ENCODE measurements at places on chromosomes 7 and 10.

- DNase-seq = no peak
Observed at GRCh38 chr10:131676800-131677421, 223.9 kb upstream of the PPP2R2D start.

DNA sequence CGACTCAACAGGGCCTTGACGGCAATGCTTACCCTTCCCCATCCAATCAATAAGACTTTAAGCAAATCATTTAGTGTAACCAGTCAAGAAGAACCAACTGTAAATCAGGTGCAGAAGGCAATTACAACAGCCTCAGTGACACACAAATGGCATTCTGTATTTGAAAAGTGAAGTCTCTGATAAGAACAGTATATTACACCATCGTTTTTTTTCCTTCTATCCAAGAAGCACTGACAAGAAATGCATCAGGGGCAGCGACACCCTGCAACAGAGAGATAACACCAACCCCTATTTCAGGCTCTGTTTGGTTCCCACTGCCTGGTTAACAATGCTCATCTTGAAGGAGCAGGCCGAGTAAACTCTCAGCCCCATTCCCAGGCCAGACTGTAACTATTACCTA is 204.0 kb upstream of the AOAH start:
- DNase-seq = no peak

GRCh38 chr10:8790390-8790789 is 735.9 kb downstream of the GATA3 start:
- DNase-seq = no peak

GRCh38 chr10:43408331-43408709 is 666 bp downstream of the HNRNPF start:
- DNase-seq = no peak

GRCh38 chr10:127196282-127197153 is at the start of gene INSYN2A:
Gene INSYN2A, minus strand, starts transcription at chr10:127196591. Its CDS starts 20,196 bp downstream, at chr10:127176395.
- no peak for DNase-seq

DNA sequence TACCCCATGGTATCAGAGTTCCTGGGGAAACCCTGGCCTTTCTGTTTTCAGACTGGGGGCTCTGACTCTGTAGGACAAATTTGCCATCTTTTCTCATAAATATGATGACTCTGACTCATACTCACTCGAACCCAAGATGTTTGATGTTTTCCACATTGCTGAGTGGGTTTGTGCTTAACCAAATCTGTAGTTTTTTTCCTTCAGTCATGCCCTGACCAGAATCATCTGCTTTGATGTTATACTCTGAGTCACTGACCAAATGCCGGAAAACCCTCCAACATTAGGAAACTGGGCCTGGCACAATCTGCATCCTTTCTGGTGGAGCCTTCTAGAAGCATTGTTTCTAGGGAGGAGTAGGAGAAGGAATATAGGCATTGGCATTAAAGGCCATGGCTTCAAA is 118.7 kb downstream of the C10orf105 start:
- DNase-seq = no peak

DNA sequence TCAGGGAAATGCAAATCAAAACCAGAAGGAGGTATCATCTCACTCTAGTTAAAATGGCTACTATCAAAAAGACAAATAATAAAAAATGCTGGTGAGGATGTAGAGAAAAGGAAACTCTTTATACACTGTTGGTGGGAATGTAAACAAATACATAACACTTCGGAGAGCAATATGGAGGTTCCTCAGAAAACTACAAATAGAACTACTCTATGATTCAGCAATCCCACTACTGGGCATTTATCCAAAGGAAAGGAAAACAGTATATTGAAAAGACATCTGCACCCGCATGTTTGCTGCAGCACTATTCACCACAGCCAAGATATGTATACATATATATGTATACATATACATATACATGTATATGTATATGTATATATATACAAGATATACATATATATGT is 94.2 kb downstream of the C10orf90 start:
- no peak for DNase-seq

- no peak for DNase-seq
Observed at GRCh38 chr10:301536-301935, 166.3 kb downstream of the ZMYND11 start.

DNA sequence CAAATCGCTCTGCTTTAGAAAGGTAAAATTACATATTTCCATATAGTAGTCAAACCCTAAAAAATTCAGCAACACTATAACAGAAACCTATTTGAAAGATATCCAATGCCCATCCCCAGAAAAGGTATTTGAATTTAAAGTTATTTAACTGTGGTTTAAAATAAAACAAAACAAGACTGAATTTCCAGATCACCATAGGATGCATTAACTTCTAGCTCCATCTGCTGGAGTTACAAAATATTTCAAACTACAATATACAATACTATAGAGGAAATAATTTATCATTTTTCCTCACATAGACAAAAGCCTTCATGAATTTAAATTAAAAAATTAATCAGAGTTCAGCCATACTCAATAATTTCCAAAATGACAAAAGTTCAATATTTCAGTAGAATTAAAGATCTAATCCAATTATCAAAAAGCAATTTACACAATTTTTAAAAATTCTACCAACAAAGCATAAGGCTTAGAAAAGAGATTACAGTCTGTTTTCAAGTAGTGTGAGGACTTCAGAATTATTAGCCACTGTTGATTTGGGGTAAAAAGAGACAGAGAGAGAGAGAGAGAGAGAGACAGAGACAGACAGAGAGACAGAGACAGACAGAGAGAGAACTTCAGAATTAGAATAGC is 75.9 kb downstream of the LMBR1 start:
- DNase-seq = no peak

DNA sequence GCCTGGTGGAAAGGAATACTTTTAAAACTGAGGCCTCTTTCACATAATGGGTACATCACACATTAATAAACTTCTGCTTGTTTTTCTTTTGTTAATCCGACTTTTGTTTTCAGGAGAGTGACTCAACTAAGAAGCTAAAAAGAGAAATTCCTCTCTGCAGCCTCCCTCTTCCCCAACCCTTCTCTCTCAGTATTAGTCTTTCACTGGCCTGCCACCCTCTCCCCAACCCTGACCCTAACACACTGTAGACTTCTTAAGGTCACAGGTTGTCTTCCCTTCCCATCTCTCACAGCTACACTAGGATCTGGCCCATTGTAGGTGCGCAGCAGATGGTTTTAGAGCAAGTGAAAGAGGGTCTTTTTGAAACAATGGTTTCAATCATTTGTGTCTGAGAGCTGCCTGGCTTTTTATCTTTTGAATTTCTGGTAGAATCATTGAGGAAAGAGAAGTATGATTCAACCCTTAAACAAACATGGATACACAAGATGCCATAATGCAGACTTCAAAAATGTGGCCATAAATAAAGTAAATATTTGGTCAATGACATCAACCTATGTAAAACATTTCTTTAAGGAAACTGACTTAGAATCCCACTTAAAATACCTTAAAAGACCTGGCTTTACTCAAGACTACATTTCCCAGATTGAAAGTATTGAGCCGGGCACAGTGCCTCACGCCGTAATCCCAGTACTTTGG is 17.9 kb upstream of the FFAR4 start:
- no peak for DNase-seq

- DNase-seq = no peak
Observed at GRCh38 chr10:13450069-13450468, 78.7 kb downstream of the BEND7 start.

- no peak for DNase-seq
Observed at GRCh38 chr7:97466071-97466470, 265.8 kb upstream of the TAC1 start.

- no peak for DNase-seq
Observed at GRCh38 chr10:26624006-26624405, 73.5 kb upstream of the PDSS1 start.

DNA sequence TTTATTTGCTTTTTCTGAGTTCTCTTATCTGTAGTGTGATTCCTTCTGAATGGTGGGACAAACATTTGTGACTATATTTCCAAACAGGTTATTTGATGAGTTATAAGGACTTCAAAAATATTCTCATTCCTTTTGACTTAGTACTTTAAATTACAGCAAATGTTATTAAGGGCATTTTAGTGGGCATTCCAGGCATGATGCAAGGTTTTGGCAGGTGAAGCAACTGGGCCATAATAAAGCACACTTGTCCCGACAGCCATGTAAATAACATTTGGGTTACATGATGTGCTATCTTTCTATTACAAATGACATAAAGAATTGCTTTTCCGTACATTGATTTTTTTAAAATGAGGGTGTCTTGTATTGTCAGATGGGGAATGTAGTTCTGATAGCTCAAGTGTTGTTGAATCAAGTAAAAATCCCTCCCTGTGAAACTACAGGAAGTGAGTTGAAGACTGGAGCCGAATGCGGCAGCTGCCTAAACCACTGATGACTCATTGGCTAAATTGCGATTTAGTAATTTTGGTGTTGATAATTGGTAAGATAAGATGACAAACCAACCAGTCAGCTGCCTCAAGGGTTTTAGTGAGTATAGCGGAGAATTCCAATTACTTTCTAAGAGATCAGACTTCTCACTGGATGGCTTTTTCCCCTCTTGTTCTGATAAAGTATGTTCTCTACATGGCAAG is 231.3 kb upstream of the NPY start:
- DNase-seq = no peak

GRCh38 chr10:106956216-106956915 is 208.1 kb downstream of the SORCS1 start:
- DNase-seq = no peak

GRCh38 chr10:59587756-59588140 is 121.9 kb downstream of the SLC16A9 start:
- DNase-seq = no peak

GRCh38 chr7:157814931-157815705 is 478.3 kb downstream of the DNAJB6 start:
- no peak for DNase-seq

DNA sequence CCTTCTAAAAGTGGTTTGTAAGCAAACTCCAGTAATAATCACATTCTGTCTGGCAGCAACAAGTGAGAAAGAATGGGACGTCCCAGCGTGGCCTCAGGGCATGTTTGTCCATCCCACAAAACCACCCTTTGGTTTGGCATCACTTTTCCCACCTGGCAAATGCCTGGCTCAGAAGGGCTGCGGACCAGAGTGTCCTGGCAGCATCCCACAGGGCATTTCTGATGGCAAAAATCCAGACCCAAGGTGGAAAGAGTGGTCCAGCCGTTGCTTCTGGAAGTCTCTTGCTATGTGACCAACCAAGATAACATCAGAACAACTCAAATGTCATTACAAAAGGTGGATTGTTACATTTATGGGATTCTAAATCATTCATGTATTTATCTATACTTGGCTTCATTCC is 174.4 kb downstream of the CREB5 start:
- no peak for DNase-seq

All from GM06990 (cell line).